ENCODE measurements at places on chromosomes 2 and 18.

DNA sequence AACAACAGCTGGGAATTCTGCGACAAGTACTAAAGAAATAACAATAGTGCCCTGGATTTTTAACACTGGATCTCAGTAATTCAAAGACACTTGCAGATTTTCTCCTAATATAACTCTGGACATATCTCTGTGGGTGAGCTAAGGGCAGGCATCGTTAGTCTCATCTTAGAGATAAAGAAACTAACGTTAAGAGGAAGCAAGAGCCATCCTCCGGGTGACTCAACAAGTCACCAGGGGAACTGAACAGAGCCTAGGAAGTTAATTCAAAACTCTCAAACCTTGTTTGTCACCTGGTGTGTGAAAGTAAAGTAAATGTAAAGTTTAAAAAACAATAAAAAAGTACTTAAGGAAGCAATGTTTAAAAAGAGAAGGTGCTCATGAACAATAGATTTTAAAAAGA lies 41.6 kb upstream of the NRP2 start:
- no peak for DNase-seq

- no peak for DNase-seq
These were observed 46.9 kb downstream of the ODC1 start for GRCh38 chr2:10400978-10401951.

GRCh38 chr2:185384822-185385560 lies 353.6 kb upstream of the FSIP2 start:
- DNase-seq, result no peak

DNA sequence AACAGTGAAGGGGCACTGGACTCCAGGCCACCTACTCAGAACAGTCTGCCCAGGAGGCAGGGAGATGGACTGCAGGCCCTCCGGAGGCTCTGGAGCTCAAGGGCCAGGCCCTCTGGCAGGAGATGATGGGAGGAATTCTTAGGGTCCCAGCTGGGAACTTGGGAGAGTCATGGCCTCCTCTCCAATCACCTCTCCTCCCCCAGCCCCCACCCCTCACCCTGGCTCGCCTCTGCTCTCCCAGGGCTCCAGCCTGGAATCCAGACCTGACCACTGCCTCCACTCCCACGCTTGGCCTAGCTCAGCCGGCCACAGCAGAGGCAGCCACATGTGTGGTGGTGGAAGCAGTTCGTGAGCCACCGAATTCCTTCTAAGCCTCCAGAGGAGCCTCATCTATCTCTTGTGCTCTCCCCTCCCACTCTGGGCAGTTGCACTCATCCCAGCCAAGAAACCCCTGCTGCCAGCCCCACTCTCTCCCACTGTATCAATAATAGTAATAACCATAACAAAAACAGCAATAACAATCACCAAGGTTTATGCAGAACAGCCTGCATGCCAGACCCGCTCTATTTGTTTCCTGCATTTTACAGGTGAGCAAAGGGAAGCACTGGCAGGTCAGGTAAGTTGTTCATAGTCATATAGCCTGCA lies 67.4 kb downstream of the TNS1 start:
- no peak for DNase-seq

DNA sequence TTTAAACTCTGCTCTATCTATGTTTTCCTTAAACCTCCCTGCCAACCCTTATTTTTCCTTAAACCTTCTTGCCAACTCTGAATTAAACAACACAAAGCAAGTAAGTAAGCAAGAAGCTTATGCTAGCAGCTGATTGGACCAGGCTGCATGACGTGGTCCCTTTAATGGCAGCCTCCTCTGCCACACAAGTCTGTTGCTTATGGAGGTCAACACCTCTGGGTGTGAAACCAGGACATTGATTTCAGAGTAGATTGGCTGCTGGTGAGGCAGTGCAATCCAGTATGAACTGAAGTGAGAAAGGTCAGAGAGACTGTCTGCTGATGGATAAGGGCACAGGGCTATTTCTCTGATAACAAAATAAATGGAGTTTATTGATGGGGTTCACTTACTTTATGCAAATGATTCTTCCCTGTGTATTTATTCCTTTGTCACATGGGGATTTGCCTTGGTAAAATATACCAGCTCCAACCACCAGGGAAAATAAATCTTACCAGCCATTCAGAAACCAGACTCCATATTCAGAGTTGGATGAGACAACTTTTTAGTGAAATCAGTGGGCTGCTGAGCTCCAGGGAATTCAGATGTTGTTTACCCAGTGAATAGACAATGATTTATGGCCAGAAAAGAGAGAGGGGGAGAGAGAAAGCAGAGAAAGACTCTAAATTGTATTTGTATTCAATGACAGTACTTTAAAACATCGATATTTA lies 112.2 kb upstream of the NCKAP5 start:
- DNase-seq, result no peak

- no peak for DNase-seq
These were observed 55.7 kb downstream of the ANKMY1 start for GRCh38 chr2:240502059-240502429.

Measured in Jurkat, Clone E6-1 (cell line).